Iris pigment epithelial cell (primary cell): ENCODE measurements at places on chromosomes 7 and 10.
A peak's percentile ranks its signal among the peaks of the same experiment; 100 is the strongest.

- DNase-seq, result no peak
Observed at GRCh38 chr7:137825489-137825888, 21.3 kb downstream of the DGKI start.

DNA sequence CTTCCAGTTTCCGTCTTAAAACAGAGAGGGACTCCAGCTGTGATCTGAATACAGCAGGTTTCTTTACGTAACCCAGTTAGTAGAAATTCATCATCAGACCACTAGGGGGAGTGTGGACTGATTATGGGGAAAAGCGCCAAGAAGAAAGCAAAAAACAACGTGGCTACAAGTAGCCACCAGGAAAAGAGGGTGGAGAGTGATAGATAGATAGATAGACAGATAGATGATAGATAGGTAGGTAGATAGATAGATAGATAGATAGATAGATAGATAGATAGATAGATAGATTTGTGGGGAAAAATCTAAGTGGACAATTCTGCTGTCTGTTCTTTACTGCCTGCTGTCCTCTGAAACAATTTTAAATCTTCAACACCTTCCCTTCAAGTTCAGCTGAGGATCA is 12.7 kb upstream of the AKR1B10 start:
- DNase-seq, result peak; percentile 79

- DNase-seq, result no peak
Observed at GRCh38 chr10:104069613-104070012, 16.1 kb downstream of the COL17A1 start.

- DNase-seq, result no peak
Observed at GRCh38 chr7:5589819-5590595, 166.4 kb upstream of the TNRC18 start.

GRCh38 chr10:61130366-61130765 is 186.4 kb upstream of the RHOBTB1 start:
- peak; percentile 71 for DNase-seq

GRCh38 chr7:74254858-74255379 is 720 bp upstream of the RFC2 start:
- no peak for DNase-seq

GRCh38 chr10:26690731-26691475 is 6.6 kb upstream of the PDSS1 start:
- no peak for DNase-seq

- peak; percentile 10 for DNase-seq
Observed at GRCh38 chr10:75544386-75544785, 113.0 kb downstream of the LRMDA start.

- DNase-seq, result no peak
Observed at GRCh38 chr7:197413-198335, 5.3 kb downstream of the FAM20C start.

GRCh38 chr7:102285540-102286236 is 980 bp upstream of the SH2B2 start:
- DNase-seq, result no peak

DNA sequence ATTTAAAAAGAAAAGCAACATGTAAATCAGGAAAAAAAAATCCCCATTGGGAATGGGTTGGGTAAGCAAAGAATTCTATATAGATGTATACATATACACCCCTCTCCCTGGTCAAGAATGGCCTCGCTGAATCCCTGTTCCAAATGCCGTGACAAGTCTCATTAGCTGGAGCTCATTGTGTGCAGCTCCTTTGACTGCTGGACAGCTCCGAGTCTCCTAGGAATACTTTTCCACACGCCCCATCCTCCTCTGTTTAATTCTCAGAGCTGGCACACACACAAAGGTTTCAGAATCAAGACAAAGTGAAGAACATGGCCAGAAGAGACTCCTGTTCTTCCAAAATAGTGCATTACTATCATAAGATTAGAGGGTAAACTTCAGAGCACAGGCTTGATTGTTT is 130.9 kb upstream of the MKLN1 start:
- DNase-seq, result peak; percentile 36

GRCh38 chr7:110386006-110386405 is 704.9 kb upstream of the LRRN3 start:
- no peak for DNase-seq

DNA sequence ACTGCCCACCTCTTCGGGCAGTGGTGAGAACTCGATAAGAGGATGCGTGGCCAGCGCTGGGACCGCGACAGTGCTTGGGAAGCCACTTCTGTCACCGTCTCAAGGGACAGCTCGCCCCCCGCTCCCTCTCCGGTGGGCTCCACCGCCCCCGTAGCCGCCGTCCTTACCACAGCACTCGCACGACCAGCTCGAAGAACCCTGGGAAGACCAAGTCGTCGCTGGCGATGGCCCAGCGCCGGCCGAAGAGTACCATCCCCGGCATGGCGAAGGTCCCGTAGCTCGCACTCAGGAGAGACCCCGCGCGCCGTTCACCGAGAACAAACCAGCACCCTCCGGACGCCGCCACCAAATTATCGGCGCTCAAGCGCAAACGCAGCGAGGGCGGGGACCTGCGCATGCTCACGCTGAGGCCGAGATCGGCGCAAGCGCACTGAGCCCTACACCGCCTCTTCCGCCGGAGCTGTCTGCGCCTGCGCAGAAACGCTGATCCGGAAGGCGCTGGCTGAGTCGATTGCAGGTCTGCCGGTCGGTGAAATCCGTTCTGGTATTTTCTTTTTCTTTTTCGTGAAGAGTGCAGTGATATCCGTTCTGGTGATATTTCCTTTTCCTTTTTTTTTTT is at the start of gene DAGLB:
DAGLB (minus strand) TSS at position 374 of the 619 bp plus-strand sequence; CDS start at position 262, 112 bp downstream.
- peak; percentile 85 for DNase-seq

DNA sequence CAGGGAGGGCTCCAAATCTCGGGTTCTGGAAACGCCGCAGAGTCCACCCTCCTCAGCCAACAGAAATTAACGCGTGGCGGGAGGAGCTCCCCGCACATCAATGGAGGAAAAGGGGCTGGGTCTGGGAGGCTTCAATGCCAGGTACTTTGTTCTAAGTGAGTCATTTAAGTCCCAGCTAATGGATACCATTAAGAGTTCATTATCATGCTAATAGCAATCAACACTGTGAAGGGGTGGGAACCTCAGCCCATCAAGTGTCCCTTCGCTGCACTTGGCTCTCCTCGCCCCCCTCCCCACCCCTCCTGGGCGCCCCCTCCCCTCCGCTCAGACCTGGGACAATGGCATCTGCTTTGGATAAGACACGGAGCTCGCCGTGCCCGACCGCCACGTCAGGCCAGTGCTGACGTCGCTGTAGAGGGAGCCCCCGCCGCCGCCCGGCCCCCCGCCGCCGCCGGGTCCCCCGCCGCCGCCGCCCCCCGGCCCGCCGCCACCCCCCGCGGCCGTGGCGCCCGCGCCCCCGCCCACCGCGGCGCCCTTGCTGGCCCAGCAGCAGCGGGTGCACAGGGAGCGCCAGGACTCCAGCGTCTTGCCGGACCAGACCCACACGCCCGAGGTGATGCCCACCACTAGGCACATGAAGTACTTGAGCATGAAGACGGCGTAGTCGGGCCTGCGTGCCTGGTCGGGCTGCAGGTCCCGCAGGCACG is 2.9 kb downstream of the FZD8 start:
- peak; percentile 8 for DNase-seq

GRCh38 chr7:138873220-138873892 is 75.4 kb upstream of the ATP6V0A4 start:
- no peak for DNase-seq

DNA sequence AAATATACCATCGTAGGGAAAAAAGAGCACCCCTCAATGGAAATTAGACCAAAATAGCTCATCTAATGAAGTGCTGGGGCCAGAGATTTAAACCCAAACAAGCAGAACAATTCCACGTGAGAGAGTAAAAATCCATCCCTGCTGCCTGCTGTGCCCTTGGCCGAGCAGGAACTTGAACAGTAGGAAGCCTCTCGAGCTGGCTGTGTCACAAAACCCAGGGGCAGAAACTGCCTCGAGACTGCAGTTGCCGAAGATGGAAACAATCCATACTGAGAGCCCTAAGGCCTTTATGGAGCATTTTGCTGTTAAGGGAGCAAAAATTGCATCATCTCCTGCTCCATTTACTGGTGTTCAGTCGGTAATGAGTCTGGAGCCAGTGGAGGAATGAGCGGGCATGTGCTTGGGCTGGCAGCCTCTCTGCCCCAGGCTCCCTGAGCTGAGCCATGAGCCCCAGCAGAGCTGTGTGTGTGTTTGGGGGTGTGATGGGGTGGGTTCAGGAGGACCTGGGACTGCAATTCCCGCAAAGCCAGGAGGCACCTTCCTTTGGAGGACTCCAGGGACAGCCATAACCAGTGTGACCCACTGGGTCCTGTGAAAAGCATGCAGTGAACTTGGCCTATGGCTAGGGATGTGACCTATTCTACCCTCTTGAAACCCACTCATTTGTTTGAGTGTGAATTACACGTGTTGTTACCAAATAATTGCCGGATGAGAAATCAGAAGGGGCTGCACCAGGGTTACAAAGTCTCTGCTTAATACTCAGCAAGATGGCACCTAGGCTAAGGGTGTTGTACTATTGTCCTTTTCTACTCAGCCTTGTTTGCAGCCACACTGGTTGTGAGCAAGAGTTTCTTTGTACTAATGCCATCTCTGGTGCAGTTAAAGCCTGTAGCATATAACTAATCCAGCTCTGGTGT is 58.3 kb downstream of the CDHR3 start:
- DNase-seq, result no peak

DNA sequence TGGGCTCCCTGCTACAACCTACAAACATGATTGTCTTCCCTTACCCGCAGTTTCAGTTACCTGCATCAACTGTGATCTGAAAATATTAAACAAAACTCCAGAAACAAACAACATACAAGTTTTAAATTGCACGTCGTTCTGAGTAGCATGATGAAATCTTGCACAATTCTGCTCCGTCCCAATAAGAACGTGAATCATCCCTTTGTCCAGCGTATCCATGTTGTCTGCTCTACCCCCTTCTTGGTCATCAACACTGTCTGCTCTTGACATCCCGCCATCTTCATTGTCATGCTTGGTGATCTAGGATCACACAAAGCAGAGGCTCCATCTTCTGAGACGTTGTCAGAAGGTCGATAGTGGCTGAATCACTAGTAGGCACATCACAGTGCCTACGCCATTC is 53.9 kb downstream of the ACADSB start:
- DNase-seq, result no peak

- no peak for DNase-seq
Observed at GRCh38 chr7:134785842-134786241, 6.4 kb downstream of the CALD1 start.

DNA sequence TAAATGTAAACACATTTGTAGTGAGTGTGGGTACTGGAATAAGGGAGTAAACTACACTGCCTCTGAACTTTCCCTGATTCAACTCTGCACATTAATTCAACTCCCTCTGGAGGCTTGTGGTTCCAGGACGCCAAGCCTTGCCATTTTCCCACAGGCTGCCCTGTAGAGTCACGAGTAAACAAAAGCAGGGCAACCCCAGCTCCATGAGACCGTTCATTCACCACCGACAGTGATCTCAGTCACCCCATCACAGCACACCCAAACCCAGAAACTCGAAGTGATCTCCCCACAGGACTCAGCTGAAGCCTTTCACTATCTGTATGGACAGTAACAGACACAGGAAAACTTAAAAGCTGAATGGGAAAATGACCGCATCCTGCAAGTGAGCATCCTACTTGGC is 218.8 kb upstream of the FRMD4A start:
- no peak for DNase-seq

- DNase-seq, result no peak
Observed at GRCh38 chr7:156927571-156928405, 21.7 kb upstream of the NOM1 start.

- no peak for DNase-seq
Observed at GRCh38 chr7:122584676-122585251, 114.2 kb downstream of the RNF133 start.

DNA sequence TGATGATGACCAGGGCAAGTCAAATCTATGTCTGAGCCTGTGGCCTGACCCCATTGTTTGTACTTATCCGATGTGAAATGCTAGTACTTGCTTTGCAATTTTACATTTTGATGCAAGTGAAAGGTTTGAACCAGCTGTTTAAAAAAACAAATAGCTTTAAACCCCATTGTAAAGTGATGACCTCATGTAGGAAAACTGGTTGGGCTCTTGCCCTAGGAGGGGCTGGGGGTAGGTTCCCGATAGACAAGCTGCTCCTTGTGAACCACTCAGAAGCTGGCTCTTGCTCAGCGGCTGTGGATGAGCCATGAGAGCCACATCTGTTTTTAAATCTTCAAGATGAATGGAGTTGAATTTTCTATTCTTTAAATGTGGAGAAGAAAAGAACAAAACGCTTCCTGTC is 185.3 kb downstream of the WDR11 start:
- DNase-seq, result no peak

DNA sequence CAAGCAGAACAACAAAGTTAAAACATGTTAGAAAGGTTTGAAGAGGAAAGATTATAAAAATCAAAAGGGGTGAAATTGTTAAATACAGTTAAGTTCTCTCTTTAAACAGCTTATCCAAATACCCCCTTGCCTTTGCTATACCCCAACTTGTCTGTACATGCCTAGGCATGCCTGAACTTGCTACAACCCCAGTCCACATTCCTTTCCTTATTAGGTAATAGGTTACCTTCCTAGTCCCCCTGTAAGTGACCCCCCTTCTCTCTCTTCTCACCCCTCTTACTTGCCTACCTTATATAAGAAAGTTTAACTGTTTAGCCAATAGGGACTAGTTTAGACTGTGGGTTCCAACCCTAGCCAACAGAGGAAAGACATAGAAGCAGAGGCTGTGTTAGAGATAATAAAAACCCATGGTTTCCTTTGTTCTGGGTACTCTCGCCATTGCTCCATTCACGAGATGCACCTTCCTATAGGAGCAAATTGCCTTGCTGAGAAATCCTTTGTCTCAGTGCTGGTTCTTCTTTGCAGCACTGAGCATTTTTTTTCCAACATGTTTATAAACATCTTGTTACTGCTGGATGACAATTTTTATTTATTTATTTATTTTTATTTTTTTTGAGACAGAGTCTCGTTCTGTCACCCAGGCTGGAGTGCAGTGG is 282.2 kb upstream of the GALNT17 start:
- no peak for DNase-seq

DNA sequence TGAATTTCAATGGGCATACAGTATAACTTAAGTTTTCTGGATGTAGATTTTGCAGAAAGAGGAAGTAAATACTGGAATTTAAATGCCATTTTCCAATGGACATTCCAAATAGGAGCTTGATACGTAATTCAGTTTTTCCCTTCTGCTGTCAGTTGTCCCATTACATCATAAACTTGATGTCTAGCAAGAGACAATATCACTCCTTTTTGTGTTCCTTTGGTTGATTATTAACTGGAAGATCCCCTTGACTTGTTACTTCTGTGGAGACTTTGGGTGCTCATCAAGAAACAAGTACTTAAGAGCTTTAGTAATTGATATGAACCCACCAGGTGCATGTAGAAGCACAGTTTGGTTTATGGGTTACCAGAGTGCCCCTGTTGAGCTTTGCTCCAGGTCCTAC is 116.1 kb downstream of the ST7 start:
- DNase-seq, result no peak

- no peak for DNase-seq
Observed at GRCh38 chr10:72088889-72089575, 681 bp upstream of the SPOCK2 start.
